ENCODE measurements at places on chromosomes 1 and 21.
A peak's percentile ranks its signal among the peaks of the same experiment; 100 is the strongest.

DNA sequence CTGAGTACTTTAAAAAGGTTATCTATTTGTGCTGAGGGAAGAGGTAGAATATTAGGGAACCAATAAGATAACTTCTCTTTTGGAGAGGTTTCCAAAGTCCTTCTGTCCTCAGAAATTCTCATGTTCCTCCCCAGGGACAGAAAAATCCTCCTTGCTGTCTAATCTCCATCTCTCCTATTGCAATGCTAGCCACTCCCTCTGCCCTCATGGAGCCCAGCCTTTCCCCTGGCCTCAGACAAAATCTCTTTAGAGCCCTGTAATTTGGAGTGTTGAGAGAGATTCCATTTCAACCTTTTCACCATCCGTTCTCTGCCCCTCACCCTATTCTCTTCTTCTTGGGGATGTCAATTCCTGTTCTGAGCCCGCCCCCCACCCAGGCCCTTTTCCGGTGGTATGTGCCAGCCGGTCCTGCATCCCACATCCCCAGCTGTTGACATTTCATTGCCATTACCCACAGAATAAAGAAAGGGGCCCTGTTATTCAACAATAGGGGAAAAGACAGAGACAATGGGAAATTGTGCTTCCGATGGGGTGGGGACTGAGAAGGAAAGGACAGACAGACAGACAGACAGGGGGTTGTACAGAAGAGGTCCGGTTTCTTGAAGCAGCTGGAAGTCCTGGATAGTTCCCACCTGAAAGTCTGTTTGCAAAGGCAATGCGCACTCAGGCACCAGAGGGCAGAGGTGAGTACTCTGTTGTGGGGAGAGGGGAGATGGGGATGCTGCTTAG, at the start of gene HAPLN2:
Gene HAPLN2, plus strand, starts transcription at position 563 of the 729 bp plus-strand sequence. CDS start 4,076 bp downstream, outside the sequence.
- no peak for DNase-seq

DNA sequence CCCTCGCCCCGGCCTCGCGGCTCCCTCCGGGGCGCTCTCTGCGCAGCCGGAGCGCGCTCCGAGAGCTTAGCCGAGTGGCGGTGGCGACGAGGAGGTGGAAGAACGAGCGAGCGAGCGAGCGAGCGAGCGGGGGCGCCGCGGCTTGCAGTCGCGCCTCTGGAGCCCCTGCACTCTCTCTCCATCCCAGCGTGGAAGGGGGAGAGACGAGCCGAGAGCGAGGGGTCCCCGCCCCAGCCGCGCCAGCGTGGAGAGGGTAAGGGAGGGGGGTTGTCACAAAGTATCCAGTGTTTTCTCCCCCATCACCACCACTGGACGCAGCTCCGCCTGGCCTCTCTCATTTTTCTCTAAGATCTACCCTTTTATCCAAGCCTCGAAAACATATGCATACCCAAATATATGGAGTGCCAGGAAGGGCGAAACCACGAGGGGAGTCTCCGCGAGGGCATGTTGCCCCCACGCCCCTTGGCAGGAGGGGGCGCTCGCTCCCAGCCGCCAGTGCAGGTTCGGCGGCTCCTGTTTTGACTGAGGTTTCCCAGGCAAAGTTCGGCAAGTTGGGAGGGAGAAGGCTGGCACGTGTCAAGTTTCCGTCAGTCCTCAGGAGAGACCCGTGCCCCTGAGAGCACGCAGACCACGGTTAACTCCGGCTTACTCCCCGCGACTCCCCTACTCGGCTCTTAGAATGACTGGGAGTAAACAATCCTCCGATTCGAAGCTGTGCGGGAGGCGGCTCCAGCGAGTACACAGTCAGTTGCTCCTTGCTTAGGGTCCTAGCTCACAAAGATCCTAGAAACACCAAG, 569 bp upstream of the DAB1 start:
- DNase-seq = peak; percentile 18

DNA sequence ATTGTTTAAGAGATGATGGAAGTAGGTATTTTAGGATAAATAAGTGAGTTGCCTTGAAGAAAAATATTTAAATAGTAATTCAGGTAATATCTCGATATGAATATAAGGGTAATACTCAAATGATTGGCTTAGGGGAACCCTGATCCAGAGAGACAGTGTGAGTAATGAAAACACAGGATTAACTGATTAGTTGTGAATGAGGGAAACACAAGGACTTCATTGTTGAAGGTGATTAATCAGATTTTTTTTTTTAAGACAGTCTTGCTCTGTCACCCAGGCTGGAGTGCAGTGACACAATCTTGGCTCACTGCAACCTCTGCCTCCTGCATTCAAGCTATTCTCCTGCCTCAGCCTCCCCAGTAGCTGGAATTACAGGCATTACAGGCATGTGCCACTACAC, 12.7 kb downstream of the SLC25A33 start:
- no peak for DNase-seq

- no peak for DNase-seq
Observed at GRCh38 chr1:232196042-232196441, 433.9 kb downstream of the SIPA1L2 start.

DNA sequence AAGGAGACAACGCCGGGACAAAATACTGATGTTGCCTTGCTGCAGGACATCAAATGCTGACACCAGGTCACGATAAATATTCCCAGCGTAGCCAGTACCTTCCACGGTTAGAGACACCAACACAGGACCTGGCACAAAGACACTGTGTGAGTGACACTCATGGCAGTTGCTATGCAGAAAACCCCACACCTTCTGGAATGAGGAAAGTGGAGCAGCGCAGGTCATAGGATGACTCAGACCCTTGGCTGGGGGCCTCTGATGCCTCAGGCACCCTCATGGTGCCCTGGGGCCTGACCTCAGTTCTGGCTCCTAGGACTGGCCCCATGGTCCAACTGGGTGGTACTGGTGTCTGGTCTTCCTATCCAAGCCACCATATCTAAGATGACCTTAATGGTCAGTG, 7.0 kb downstream of the DCST2 start:
- DNase-seq = no peak

DNA sequence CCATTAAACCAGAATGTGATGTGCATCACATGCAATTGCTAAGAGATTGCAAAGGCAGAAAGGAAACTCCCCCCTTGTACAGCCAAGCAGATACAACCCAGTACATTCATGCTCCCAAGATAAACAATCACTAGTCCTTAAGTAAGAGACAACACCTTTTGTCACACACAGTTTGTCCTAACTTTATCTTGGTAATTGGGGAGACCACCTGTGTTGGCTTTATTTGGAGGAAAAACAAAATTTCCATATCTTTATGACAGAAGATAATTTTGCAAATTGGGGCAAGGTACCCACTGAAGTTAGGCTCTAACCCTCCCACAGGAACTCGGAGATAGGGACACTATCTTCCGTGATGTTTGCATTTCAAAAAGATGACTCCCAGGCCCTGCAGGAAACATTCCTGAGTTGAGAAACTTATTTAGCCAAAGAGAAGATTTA, 175.0 kb upstream of the TNR start:
- DNase-seq = no peak

GRCh38 chr1:247500865-247501264, 35.4 kb downstream of the OR2C3 start:
- no peak for DNase-seq

- no peak for DNase-seq
Observed at GRCh38 chr1:232413674-232414073, 216.3 kb downstream of the SIPA1L2 start.

GRCh38 chr1:16046842-16047241, 3.3 kb downstream of the CLCNKB start:
- peak; percentile 22 for DNase-seq

DNA sequence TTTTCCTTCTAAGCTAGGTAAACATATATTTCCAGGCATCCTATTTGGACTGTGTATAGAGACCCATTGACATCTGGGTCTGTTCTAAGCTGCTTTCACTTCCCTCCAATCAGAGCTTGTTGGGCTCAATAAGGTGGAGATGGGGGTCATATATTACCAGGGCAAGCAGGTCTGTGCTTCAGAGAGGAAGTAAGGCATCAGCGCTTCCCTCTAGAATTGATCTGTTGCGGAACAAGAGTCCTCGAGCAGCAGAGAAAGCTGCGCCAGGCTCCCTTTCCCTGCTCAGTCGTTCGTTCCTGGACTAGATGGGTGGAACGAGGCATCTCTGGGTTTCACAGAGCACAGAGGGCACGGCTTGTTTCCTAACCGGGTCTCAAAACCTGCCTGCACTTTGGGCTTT, 63.5 kb downstream of the DISC1 start:
- no peak for DNase-seq

DNA sequence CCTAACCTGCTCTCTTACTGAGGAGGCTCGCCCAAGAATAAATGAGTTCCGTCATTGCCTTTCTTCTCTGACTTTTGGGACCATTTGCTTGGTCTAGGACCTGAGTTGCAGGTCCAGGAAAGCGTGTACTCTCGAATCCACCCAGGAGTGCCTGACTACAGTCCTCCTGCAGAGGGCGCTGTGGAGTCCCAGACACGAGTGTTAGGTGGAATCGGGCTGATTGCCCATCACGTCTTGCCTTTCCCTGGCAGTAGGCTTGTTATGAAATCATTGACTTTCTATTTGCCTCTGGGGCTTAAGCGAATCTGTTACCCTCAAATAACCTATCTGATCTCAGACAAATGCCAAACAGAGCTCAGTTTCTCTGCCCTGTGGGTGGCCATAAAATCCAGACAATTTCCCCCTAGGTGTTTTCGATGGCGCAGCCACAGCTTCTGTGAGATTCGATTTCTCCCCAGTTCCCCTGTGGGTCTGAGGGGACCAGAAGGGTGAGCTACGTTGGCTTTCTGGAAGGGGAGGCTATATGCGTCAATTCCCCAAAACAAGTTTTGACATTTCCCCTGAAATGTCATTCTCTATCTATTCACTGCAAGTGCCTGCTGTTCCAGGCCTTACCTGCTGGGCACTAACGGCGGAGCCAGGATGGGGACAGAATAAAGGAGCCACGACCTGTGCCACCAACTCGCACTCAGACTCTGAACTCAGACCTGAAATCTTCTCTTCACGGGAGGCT, at the start of gene IL20:
Gene IL20, plus strand, starts transcription at position 685 of the 733 bp plus-strand sequence. CDS start 230 bp downstream, outside the sequence.
- DNase-seq = peak; percentile 88

- no peak for DNase-seq
Observed at GRCh38 chr1:176032040-176032645, 174.9 kb downstream of the COP1 start.

- no peak for DNase-seq
Observed at GRCh38 chr1:28428990-28429520, 59.5 kb downstream of the PHACTR4 start.

DNA sequence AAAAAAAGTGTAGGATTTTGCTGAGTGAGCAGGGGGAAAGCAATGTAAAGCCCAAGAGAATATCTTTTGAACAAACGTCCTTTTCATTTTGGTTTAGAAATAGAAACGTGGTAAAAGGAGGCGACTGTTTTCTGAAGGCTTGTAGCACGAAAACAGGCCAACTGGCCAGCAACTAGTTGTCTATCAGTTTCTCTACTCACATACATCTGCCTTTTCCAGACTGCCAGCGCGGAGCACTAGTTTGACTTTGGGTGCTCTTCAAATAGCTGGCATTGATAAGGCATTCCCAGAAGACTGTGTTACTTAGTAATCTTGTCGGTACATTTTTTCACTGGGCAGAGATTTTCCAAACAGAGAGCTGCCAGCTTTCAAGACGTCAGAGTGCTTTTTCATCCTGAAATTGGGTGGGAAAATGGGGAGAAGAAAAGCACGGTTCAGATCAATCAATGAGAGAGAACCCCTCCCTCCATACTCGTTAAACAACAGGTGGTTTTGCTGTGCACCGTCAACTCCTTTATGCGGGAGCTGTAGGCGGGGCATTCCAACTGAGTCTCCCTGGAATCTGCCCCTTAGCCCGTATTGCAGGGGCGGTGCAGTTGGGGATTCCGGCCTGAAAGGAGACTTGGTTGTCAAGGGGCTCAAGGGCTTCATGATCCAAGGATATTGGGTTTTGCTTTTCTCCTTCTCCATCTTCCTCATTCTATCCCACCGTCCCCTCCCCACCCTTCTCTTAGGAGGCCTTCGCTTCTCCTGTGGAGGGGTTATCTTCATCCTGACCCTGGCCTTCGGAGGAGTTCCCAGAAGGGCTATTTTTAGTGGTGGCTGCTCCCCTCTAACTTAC, 884 bp upstream of the LRRC8C start:
- no peak for DNase-seq

- DNase-seq = no peak
Observed at GRCh38 chr1:89844860-89845259, 24.0 kb downstream of the LRRC8D start.

GRCh38 chr1:201783058-201783457, 45.9 kb upstream of the IPO9 start:
- DNase-seq = peak; percentile 63

- DNase-seq = peak; percentile 59
Observed at GRCh38 chr21:14900058-14900457, 164.7 kb downstream of the NRIP1 start.

- no peak for DNase-seq
Observed at GRCh38 chr1:177794376-177794991, 175.4 kb downstream of the SEC16B start.

DNA sequence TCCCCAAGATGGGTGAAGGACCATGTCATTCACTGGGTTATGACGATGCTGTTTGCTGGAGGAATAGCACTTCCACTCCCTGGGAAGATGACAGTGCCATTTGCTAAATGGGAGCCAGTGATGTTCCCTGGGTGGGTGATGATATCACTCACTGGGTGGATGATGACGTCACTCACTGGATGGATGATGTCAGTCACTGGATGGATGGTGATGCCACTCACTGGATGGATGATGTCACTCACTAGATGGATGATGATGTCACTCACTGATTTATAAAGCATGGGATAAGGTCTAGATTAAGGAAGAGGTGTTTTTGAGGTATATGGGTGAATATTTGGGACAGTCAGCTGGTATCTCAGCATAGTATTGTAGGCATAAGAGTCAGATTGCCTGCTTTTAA, 457.2 kb downstream of the AJAP1 start:
- no peak for DNase-seq

- no peak for DNase-seq
Observed at GRCh38 chr1:103160281-103160680, 52.0 kb upstream of the COL11A1 start.

DNA sequence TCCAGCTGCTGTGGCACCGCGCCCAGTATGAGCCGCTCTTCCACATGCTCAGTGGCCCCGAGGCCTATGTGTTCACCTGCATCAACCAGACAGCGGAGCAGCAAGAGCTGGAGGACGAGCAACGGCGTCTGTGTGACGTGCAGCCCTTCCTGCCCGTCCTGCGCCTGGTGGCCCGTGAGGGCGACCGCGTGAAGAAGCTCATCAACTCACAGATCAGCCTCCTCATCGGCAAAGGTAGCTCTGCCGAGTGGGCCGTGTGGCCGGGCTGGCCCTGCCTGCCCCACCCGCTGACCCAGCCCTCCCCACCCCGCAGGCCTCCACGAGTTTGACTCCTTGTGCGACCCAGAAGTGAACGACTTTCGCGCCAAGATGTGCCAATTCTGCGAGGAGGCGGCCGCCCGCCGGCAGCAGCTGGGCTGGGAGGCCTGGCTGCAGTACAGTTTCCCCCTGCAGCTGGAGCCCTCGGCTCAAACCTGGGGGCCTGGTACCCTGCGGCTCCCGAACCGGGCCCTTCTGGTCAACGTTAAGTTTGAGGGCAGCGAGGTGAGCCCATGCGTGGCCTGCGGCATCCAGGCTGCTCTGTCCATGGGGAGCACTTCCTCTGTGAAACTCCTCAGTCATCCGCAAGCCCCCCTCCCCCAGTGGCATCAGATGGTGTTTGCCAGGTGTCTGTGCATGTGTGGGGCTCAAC, 64.2 kb downstream of the PIK3CD start:
- DNase-seq = no peak

GRCh38 chr1:192453360-192453992, 122.1 kb upstream of the RGS1 start:
- peak; percentile 40 for DNase-seq

- DNase-seq = peak; percentile 66
Observed at GRCh38 chr1:59015708-59016107, 231.9 kb upstream of the JUN start.

Measured in fibroblast of the aortic adventitia (primary cell).